DMS53 (cell line): ENCODE measurements at places on chromosomes 2 and 18.
A peak's percentile ranks its signal among the peaks of the same experiment; 100 is the strongest.

DNA sequence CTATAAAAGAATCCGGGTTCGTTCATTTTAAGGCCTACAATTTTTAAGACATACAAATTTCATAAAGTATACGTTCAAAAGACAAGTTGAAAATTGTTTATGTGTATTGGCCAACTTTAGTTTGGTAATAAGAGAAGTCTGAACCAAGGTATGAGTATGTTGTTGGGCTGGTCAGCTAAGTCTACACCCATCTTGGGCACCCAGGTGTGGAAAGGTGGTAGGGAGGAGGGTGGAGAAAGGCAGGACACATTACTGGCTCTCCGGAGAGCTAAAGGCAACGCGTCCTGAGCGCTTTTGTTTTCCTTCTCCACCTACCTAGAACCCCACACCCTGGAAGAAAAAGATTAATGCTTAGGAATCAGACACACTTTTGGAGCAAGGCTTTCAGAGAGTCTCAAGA, 899 bp upstream of the PELI1 start:
- peak; percentile 26 for DNase-seq

- DNase-seq, result no peak
These were observed 696.5 kb downstream of the NRXN1 start for GRCh38 chr2:50335433-50335832.

DNA sequence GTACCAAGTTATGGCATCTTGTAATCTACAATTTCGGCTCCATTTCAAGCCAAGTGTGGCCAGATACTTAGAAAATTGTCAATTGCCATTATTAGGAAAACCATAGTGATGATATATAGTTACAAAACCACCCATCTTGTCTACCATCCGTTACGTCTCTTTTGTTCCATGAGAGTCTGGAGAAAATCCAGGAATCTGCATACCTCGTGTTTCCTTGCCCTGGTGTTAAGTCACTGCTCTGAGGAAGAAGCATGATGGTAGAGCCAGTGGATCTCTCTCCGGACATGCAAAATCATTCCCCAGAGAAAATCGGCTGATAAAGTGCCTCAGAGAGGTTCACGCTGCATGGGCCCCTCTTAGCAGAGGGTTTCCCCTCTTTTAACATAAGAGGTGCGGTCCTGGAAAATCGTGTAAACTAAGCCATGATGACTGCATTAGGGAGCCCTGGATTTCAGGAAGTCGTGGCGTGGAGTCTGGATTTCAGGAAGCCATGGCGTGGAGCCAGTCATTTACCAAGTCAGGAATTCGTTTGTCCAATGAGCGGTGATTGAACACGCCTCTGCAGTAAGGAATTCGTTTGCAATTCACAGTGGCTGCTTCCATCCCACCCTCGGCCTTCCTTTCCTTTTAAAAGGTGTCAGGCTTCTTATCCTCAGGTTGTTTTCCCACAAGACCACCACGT, 158.5 kb upstream of the TPO start:
- no peak for DNase-seq

DNA sequence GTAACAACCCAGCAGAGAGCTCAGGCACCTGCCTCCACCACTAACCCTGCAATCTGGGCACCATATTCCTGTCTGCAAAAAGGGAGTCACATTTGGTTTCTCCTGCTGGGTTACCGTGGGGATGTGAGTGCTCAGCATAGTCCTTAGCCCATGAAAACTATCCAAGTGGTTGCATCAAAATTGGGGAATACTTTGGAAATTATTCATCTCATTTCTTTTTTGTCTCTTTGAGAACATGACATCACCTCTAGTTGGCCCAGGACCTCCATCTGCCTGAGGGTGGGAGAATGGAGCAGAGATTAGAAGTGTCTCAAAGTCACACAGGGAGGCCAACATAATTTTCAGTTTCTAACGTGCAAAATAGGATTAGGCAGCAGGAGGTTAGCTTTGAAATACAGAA, 19.3 kb upstream of the SPP2 start:
- DNase-seq, result no peak

DNA sequence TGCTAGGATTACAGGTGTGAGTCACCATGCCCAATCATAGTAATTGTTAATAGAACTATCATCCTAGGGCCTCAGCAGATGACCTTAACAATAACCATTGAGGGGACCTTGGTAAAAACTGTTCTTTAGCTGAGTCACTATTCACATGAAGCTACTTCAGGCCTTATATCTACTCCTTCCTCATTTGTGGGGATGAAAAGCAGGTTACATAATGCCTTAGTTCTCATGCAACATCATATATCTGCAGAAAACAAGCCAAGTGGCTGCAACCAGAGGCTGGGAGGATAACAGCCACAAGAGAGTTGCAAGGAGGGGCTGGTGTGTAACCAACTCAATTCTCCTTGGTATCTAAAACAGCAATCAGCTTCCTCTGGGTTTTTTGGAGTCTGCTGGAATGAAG, 445.4 kb downstream of the NBAS start:
- peak; percentile 9 for DNase-seq

- no peak for DNase-seq
These were observed 46.1 kb upstream of the PKDCC start for GRCh38 chr2:42001711-42002201.
